ENCODE measurements at places on chromosomes 1 and 21.

- DNase-seq: no peak
Measured at GRCh38 chr1:10794724-10795275, 1.6 kb downstream of the CASZ1 start.

DNA sequence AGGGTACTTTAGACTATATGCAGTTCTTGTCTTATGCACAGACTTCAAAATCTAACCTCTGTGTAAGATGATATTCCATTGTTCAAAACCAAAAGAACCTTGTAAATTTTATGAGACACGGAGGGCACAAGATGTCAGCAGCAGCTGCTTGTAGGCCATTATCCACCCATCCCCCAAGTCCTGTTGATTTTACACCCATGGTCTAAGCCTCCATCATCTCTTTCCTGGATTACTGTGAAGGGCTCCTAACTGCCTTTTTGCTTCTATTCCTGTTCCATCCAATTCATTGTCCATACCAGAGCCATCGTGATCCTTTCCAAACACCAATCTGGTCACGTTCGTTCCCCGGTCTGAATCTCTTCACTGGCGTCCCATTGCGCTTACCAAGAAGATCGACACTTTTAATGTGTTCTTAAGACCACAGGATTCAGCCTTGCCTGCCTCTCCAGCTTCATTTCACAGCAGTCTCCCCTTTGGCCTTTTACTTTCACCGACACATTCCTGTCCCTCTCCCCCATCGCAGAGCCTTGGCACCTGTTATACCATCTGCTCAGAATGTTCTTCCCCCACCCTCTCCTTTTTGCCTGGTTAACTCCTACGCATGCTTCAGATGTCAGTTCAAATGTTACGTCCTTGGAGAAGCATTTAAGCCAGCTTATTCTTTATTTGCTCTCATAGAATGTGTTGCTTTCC, 107.3 kb upstream of the POU3F1 start:
- DNase-seq: no peak

DNA sequence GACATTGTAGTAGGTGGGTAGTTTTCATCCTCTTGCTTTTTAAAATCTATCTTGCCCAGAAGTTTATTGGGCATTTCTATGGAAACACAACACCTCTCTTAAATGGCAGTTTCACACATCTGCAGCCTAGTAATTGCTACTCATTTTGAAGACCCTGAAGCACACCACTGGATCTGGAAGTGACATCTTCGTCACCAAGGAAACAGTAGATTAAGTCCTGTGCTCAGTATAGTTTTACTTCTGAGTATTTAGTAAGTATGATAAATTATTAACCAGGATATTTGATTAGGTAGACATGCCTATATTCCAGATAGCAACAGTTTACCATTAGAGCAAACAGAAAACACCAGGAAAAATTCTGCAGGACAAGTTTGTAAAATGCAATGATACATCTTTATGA, 48.7 kb downstream of the UCK2 start:
- DNase-seq: no peak

DNA sequence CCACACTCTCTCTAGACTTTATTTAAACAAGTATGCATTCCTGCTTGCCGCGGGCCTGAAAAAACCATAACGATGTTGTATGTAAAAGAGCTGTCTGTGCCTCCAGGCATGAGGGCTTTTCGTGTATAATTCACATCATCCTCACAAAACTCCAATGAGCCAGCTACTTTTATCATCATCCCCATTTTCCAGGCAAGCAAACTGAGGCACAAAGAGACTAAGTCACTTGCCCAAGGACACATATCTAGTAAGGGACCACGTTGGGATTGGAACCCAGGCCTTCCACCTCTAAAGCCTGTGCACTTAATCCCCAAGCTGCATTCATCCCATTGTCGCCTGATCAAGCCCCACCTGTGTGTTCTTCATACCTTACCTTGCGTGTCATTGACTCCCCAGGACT, 226.9 kb downstream of the KAZN start:
- DNase-seq: no peak

DNA sequence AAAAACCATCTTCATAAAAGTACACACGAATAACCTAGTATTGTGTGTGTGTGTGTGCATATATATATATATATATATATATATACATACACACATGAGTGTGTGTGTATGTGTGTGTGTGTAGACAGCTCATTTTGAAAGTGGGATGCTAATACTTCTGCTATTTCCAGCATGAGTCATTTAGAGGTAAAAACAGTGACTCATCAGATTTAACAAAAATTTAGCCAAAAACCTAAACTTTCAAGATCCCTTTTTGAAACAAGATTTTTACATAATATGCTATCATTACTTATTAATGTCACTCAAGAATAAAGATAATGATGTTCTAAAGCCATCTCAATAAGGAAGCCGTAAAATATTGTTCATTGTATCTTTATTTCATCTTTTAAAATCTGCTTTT, 35.6 kb upstream of the ADGRL4 start:
- no peak for DNase-seq

DNA sequence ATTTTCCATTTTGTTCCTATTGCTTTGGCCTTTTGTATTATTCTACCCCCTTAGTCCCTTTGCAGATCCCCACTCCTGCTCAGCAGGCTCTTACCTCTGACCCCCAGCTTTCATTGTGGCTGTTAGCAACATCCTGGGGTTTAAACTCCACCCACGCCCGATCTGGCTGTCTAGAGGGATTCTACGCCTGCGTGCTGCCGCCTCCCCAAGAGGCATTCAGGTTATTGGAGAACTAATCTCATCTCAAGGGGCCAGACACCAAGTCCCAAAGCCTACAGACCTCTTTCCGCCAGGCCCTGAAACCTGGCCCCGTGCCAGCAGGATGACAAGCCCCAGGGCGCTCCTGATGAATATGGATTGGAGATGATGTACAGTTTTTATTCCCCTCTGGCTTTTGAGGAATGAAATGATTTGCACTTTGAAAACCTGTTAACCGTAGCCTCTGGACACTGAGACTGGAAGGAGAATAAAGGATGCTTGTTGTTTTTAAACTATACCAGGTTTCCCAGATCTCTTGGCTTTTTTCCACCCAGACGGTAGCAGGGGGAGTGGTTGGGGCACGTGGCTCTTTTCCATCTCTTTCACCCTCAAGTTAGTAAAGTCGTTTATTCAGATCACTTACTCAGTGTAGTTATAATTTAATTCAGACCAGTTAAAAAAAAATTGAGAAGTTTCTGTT, 14.5 kb upstream of the IKBKE start:
- no peak for DNase-seq

DNA sequence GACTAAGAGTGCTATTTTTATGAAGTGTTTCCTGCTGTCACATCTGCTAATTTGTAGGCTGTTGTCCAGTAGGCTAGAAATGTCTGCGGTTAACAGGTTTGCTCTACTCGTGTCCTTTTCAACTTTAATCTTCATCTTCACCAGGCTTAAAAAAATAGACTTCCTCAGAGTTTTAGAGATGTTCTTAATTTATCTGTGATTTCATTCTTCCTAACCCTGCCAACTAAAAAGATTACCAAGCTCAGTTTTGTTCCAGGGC, 66.8 kb downstream of the SASS6 start:
- no peak for DNase-seq

DNA sequence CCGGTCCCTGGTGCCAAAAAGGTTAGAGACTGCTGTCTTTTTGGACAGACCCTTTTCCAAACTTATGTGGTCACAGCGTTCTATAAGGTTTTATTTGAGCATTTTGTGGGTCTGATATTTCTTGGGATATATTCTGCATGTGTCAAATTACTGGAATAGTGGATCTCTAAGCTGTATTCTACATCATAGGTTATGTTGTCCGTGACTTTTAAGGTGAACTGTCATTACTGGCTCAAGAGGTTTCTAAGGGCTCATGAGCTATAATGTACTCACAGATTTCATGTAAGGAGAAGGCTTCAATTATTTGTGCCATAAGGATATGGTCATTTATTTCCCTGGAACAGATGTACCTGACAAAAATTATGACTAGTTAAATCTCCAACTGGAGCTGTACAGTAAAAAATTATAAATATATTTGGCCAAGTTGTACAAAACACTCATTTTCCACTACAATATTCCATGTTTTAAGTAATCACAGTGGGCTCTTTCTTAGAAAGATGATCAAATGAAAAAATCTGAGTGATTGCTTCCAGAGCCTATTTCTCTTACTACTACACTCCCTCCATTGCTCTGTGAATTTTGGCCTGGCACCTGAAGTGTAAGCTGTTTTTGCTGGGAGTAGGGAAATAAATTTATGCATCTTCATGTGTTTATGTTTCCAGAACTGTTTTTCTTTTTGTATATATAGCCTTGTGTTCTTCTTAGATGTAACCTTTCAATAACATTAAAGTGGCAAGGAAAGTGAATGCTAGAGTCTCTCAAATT, 538.1 kb upstream of the ZRANB2 start:
- DNase-seq: no peak

DNA sequence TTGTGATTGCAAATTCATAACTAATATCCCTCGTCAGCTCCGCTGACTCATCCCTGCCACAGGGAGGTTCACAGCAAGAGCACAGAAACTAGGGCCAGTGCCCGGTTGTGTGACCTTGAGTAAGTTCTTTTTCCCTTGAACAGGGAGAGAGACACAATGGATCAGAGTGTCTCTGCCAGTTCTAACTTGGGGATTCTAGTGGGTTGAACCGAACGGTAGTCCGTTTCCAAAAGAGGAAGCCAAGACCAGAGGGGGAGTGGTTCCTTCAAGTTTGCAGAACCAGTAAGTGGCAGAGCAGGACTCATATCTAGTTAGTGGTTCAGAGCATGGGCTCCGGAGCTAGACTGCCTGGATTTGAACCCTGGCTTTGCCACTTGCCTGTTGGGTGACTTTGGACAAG, 4.9 kb upstream of the SHISA4 start:
- no peak for DNase-seq

DNA sequence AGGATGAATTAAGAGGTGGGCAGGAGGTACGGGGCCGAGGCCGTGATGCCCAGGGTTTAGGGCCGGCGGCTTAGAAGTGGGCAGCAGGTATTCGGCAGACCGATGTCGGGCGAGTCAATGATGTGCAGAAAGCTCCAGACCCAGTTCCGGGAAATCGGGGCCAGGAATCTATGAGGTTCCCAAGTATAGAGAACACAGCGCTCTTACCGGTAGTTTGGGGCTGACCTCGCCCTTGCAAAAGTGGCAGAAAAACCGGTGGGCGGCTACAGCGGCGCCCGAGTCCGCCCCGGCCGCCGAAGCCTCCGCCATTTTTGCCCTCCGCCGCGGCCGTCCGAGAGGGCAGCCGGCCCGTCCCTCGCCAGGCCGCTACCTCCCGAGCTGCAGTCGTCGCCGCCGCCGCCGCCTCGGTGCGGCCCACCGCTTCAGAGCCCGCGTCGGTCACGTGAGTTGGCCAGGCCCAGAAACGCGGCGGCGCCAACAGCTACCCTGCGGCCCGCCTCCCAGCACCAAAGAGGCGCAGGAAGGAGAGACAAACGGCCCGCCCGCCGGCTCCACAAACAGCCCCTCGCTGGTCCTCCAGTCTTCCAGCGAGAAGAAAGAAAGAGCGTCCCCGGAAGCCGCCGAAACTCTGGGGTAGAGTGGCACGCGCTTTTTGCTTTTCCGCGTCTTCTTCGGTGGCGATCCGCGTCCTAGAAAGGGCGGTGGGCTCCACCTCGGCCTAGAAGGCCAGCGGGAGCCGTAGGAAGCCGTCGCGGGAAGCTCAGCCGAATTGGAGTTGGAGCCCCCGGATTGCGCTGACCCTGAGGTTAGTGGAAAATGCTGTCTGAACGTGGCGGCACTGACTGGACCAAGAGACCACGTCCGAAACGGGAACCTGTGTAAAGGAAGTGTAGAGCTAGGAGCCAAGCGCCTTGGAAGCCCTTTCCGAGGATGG, at the start of the genes POLR3C and RNF115:
TSS of gene POLR3C (plus strand) at position 636 of the 934 bp plus-strand sequence. CDS start 1,577 bp downstream, outside the sequence.
TSS of gene RNF115 (minus strand) at position 531 of the 934 bp plus-strand sequence. CDS start at position 309, 222 bp downstream.
- DNase-seq: peak; percentile 75

- DNase-seq: no peak
Measured at GRCh38 chr1:239619190-239619589, 232.8 kb downstream of the CHRM3 start.

- DNase-seq: no peak
Measured at GRCh38 chr1:93604411-93604810, 77.2 kb downstream of the BCAR3 start.

- no peak for DNase-seq
Measured at GRCh38 chr1:147669469-147670318, 630 bp downstream of the ACP6 start.

DNA sequence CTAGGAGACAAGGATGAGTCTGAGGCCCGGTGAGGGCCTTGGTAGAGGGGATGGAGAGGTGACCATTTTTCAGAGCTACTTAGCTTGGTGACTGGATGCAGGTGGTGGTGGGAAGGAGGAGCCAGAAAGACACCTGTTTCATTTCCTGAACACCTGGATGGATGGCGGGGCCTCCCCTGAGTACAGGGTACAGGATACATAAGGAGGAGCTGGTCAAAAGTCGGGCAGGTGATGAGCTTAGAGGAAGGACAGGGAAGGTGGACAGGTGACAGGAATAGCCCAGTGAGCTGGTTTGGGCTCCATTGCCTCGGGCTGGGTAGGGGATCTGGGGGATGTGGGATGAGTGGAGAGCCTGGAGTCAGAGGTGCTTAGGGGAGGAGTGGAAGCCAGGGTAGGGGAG, 6.3 kb downstream of the FAAH start:
- no peak for DNase-seq

DNA sequence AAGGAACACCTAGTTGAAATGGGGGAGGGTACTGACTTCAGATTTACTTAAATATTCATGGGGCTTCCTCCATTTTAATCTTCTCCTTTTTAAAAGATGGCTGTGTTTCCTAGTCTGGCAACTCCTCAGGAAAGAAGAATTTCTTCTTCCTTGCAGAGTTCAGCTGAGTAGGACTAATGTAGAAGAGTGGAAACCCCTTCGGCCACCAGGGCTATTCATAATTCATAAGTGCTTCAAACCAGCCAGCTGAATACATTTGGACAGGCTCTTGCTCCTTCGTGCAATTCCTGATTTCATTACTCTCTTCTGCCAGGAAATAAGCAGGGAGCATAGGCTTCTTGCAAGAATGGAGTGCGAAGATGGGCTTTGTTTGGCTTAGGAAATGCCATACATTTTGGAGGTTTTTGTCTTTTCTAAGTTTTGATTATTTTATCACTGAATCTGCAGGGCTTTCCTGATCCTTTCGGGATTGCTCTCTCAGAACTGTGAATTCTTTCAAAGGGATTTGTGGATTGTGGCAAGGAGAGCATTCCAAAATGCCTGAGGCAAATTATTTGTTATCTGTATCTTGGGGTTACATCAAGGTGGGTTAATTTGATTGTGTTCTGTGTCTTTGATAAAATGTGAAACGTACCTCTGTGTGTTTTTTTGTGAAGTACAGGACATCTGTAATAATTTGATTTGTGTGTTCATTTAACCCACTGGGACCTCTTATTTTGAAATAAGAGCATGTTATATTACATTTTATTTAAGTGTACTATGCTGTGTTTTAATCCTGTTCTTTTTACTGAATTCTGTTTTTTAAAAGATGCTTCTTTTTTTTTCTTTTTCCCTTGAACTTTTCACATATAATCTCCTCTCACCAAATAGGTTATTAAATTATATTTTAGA, 179.4 kb upstream of the SGIP1 start:
- DNase-seq: no peak

Measured in stimulated activated CD8-positive, alpha-beta memory T cell treated with anti-CD3 and anti-CD28 coated beads, Interleukin-4, amount 100 ng/mL, for 1 hour (primary cell).